ENCODE measurements at places on chromosomes 13 and 19.

DNA sequence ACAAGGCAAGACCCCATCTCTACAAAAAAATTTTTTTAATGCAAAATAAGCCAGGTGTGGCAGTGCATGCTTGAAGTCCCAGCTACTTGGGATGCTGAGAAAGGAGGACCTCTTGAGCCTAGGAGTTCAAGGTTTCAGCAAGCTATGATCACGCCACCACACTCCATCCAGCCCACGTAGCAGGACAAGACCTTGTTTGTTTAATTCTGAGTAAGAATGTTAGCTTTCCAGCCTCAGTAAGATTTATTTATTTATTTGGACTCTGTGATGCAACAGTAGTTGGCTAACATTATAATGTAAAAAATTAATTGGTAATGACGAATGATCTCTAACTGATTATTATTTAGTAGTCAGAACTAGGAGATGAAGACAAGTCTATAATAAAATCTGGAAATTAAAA is 23.3 kb downstream of the N4BP2L2 start:
- DNase-seq: no peak

DNA sequence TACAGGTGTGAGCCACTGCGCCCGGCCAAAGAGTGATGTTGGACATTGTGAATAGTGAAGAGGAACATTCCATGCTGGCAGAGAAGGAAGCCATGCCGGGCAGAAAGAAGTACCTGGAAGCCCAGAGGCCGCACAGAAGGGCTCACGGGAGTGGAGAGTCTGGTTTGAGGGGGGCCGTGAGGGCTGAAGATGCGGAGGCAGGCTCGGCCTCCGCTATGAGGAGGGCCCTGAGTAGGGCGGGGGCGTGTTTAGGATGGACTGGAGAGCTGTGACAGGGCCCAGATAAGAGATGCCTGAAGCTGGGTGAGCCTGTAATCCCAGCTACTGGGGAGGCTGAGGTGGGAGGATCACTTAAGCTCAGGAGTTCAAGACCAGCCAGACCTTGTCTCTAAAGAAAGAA is 1.6 kb downstream of the JOSD2 start:
- DNase-seq: no peak

GRCh38 chr19:47778954-47779351 is 450 bp downstream of the SELENOW start:
- peak; percentile 19 for DNase-seq

- no peak for DNase-seq
These were observed 618.7 kb upstream of the SGCG start for GRCh38 chr13:22562116-22562515.

- DNase-seq: peak; percentile 45
These were observed 61.2 kb upstream of the WDFY2 start for GRCh38 chr13:51523082-51523518.

DNA sequence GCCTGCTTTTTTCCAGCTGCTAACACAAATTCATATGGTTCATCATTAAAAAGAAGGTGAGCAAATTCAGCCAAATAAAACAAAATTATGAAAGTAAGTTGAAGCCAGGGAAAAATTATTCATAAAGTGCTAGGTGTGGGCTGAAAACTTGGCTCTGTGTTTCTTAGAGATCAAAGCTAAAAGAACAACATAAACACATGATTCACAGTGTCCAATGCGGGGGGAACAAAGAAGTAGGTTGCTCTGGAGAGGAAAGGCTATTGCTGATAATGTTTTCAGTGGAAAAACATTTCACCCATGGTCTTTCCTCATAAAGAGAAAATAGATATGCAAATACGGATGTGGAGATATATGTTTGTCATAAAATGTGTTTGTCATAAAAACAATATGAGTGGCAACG is 1691.5 kb upstream of the SLC10A2 start:
- DNase-seq: no peak

DNA sequence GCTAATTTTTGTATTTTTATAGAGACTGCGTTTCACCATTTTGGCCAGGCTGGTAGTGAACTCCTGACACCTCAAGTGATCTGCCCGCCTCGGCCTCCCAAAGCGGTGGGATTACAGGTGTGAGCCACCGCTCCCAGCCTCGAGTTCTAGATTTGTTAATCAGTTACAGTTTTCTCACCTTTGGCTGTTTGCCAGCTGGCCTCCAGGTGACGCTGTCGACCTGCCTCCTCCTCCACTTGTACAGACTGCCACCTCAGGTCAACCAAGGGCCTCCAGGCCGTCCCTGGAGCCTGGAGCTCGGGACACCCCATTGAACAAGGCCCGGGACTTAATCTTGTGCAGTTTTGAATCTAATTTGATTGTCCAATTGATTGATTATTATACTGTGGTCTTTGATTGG is 45.5 kb downstream of the IER2 start:
- peak; percentile 54 for DNase-seq

DNA sequence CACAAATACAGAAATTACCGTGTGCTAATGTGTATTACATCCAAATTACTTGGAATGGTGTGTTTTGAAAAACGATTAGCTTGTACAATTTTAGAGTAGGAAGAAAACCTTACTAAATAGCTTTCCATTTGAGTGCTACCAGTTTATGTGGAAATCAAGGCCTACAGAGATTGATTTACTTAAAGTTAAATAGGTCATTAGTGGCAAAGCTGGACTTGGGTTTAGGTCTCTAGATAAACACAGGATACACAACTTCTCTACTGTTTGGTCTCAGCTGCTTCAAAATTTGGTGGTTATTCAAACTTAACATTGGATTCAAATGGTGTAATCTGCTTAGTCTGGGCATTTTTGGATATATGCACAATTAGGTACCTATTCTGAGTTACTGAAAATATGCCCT is 21.4 kb downstream of the PCCA start:
- DNase-seq: no peak

- DNase-seq: no peak
These were observed 39.5 kb downstream of the SIAH3 start for GRCh38 chr13:45811891-45812694.

DNA sequence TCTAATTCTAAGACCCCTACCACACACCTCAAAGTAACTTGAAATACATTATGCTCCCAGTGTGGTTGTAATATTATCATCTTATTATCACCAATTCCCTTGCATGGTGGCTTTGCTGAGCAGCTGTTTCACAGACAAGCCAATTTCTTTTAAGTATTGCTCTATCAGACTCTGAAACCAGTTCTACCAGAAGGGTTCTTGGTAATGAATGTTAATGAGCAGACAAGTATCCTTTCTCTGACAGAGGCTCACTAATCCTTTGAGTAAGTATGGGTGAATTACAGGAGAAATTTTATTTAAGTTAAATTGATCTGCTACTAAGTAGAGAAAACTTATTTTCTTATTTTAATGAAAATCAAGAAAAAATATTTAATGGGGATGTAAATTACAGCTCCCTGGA is 326.0 kb downstream of the GPC6 start:
- DNase-seq: no peak

DNA sequence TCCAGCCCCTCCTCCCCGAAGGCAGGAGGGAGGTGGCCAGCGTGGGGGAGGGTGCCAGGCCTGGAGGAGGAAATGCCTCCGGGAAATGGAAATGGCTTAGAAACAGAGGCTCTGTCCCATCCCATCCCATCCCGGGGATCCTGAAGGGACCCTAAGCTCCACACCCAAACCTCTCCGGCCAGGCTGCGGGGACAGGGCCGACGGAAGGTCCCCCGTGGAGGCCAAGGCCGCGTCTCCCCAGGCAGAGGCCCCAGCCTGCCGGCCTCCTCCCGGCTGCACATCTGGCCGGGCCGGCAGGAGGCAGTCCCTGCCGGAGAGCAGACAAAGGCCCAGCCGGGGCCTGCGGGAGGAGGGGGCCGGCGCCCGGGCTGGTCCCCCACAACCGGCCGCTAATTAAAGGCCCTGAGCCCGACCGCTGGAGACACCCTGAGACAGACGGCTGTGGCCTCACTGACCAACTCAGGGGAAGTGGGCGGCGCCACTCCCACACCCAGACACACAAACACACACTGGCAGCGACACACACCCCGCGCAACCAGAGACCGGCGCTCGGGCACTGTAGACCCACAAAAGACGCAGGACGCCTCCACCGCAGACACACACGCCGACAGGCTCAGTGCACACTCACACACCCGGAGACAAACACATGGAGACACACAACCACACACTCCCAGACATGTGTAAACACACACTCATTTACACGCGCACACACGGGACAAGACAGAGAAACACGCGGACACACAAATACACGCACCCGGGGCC is 1.1 kb downstream of the ADAMTS10 start:
- peak; percentile 46 for DNase-seq

GRCh38 chr13:36680913-36681312 is 7.1 kb downstream of the SERTM1 start:
- DNase-seq: no peak

DNA sequence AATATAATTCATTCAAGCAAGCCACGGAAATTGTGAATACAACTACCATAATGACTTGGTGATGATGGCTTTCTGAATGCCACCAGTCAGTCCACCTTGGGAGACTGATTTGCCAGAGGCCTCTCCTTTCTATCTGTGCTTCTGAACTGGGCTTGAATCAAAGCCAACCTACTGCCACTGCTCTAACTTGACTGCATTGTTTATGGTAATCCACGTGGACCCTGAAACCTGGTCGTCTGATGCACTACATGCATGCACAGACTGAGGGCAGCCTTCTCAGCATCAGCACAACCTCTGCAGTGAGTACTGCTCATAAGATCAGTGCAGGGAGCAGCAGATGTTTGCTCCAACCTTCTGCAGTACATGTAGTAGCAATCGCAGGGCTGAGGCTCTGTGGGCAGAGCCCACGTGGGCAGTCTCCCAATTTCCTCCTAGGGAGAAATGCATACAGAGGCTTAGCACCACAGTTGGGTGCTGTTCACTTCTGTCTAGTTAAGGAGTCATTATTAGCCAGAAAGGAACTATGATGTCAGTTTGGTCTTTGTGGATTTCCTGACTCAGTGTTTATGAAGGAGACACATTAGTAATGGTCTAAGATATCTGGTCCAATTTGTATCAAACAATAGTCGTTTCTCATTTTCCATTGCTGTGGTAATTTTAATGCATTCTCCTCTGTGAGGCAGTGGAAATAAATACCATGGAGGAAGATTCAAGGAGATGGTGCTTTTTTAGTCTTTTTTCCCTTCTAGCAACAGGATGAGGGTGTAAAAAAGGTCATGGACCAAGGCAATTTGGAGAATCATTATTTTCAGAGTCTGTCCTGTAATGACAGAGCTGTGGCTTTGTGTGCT is 82.5 kb downstream of the AKAP11 start:
- DNase-seq: peak; percentile 42

- DNase-seq: peak; percentile 61
These were observed 823 bp downstream of the TLE5 start for GRCh38 chr19:3061182-3062161.

GRCh38 chr13:50678464-50679162 is 164.9 kb downstream of the DLEU7 start:
- no peak for DNase-seq

DNA sequence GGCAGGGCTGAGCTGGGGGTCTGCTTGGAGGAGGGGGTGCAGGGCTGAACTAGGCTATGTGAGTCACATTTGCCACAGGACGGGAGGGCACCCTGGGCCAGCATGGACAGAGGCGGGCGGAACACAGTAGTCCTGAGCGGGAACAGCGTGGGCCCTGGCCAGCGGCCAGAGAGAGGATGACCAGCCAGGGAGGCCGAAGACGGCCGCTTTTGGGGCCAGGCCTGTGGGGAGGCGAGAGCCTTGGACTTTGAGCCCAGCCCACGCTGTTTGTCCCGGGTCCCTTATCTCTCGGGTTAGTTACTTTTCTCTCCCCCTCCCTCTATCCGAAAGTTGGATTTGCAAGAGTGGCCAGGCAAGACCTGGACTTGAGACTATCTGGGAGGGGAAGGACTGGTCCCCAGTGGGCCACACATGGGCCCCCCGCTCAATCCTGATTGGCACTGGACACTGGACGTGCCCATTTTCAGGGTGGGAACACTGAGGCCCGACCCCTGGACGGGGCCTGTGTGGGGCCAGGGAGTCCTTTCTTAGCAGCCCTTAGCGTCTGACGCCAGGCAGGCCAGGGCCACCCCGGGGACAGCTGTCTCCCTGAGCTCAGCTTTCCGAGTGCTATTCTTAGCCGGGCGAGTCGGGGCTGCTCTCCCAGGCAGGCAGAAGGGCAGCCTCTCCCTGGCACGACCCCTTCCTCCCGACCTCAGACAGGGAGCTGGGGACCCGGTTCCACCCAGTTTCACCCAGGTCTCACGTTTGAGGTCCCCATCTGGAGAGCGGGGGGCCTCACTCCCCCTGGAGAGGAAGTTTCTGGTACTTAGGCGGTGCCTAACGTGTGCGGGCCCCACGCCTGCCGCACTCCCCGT is 833 bp downstream of the GAMT start:
- DNase-seq: no peak

DNA sequence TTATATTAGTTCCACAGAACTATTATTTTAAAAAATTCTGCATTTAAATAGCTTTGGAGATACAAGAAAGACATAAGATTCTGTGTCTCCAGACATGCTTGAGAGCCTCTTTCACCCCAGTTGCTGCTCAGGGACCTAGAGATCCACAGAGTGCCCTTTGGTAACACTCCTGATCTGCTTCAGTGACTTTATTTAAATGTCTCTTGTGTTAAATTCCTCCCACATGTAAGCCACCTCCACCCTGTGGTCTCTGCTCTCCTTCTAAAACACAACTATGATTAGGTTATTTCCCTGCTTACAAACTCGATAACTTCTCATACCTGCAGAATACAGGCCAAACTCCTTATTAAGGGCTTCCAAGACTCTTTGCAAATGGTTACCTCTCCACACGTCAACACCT is 141.0 kb downstream of the RFC3 start:
- no peak for DNase-seq

GRCh38 chr19:23160766-23161165 is 43.9 kb downstream of the ZNF730 start:
- DNase-seq: no peak

- no peak for DNase-seq
These were observed 4.4 kb downstream of the DOCK6 start for GRCh38 chr19:11257846-11258380.

GRCh38 chr13:35850569-35850968 is 280.6 kb downstream of the DCLK1 start:
- no peak for DNase-seq

- DNase-seq: no peak
These were observed 13.1 kb downstream of the ITM2B start for GRCh38 chr13:48246102-48246501.

- no peak for DNase-seq
These were observed 163.6 kb upstream of the ZNF536 start for GRCh38 chr19:30208436-30209060.

DNA sequence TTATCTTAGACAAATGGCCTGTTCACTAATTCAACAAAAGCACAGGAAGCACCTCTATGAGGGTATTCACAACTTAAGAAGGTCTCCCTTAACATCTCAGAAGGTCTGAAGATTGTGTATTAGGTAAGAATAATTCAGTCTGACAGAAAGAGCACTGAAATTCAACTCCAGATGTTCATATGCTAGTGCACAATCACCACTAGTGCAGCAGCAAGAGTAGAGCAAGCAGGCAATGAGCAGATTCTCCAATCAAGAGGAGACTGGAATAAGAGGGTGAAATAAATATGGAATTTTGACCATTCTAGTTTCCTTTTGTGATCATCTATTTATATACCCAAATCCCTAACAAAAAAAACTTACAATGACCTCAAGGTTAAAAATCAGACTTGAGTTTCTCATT is 52.0 kb downstream of the MPHOSPH8 start:
- no peak for DNase-seq

GRCh38 chr19:12996406-12997094 is 1.3 kb downstream of the NFIX start:
- DNase-seq: no peak

- no peak for DNase-seq
These were observed 100.3 kb downstream of the TM9SF2 start for GRCh38 chr13:99601535-99601934.

- DNase-seq: no peak
These were observed 376.6 kb downstream of the PCDH9 start for GRCh38 chr13:66853564-66853963.

- DNase-seq: no peak
These were observed 381.0 kb upstream of the TSHZ3 start for GRCh38 chr19:31730270-31730669.

All from activated naive CD8-positive, alpha-beta T cell treated with anti-CD3 and anti-CD28 coated beads, Interleukin-2, amount 50 U/mL, for 24 hours (primary cell).